ENCODE measurements at places on chromosomes 3 and 15. TPM values are rescaled to one million over a fixed set of nuclear protein-coding genes. Genes with fewer than 3 reads are reported as not detected.

The DAZL gene
- total RNA-seq: not detected

The RBP2 gene
- total RNA-seq: not detected

The FETUB gene
- total RNA-seq: not detected

The TIMP4 gene
- 12.3 TPM for total RNA-seq

The SPINK8 gene
- total RNA-seq: not detected

The PAK6 gene
- not detected for total RNA-seq
